ENCODE measurements at places on chromosomes 2 and 18.

GRCh38 chr18:46909497-46909896, 7.8 kb downstream of the PIAS2 start:
- DNase-seq: no peak

- no peak for DNase-seq
These were observed 28.1 kb downstream of the FAP start for GRCh38 chr2:162215162-162215561.

DNA sequence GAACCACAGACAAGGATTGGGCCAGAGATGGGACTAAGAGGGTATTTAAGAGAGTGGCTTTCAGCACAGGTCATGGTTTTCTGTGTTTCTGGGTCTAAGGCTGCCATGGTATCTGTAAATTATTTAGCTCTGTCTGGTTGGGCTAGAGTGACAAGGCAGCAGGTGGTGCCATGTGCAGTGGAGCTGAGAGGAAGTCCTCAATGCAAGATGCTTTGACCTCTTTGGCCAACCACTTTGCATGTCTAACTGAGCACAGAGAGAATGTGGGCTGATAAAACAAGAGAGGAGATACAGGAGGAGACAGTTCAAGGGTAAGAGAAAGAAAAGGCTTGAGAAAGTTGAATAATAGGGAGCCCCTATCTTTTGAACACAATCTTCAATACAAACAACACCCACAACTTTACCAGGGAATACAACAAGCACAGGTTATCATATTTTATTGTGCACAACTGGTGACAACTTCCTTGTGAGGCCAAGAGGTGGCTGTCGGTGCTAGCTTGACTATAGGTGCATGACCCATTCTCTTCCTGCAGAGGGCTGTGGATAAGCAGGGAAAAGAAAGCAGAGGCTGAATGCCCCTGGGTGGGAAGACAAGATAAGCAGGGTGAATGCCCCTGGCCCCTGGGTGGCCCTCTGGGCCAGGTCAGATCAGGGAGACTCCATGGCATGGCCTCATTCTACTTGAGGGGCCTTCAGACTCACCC, 12.3 kb downstream of the FLACC1 start:
- DNase-seq: no peak

- no peak for DNase-seq
These were observed 199.6 kb downstream of the MYCN start for GRCh38 chr2:16139663-16140615.

- DNase-seq: no peak
These were observed 3.8 kb downstream of the TCF4 start for GRCh38 chr18:55584201-55584600.

- no peak for DNase-seq
These were observed 40.1 kb upstream of the PTH2R start for GRCh38 chr2:208366215-208367127.

- no peak for DNase-seq
These were observed 28.7 kb upstream of the CCDC150 start for GRCh38 chr2:196610796-196611195.

GRCh38 chr2:98494699-98495098, 50.0 kb downstream of the INPP4A start:
- DNase-seq: no peak

GRCh38 chr18:567122-567521, 13.1 kb upstream of the CETN1 start:
- no peak for DNase-seq

DNA sequence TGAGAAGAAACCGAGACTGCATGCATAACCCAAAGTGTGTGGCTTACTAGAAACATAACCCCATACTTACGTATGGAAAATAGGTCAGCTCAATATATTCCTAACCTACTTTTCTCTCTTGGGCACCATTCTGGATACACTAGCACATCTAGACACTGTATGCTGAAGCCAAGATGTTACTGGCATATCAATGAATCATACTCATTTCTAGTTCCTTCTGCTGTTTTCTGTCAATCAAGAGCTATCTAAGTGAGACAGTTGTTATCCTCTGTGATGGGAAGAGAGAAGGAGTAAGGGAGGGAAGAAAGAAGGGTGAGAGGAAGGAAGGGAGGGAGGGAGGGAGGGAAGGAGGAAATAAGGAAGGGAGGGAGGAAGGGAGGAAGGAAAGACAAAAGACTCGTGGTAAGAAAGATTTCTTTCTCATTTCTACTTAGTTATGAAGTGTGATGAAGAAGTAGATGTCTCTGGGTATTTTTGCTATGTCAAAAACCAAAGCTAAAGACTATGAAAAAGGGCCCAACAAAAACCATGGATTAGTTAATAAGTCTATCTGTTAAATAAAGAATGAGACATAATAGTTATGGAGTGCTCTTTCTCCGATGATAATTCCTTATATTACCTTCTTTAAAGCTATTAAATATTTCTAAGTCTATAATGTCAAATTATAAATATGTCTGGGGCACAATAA, 248.4 kb downstream of the ZNF521 start:
- DNase-seq: no peak

DNA sequence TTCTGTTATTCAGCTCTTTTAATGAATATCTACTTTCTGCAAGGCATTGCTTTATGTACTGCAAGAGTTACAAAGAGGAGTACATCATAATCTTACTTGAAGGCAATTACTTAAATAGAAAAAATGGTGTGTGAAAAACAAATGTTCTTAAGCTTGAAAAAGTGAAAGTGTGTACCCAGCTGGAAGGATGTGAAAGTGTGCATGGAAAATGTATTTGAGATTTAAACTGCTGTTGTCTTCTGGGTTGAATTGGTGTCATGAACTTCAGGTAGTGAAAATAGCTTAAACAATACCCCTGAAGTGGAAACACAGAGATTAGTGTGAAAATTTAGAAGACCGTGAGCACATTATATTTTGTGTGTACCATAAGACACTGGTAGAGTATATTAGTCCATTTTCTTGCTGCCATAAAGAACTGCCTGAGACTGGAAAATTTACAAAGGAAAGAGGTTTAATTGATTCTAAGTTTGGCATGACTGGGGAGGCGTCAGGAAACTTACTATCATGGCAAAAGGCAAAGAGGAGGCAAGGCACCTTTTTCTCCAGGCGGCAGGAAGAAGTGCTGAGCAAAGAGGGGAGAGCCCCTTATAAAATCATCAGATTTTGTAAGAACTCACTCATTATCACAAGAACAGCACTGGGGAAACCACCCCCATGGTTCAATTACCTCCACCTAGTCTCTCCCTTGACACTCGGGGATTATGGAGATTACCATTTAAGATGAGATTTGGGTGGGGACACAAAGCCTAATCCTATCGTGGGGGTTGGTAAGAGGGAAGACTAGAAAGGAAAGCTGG, 38.8 kb downstream of the SCN2A start:
- DNase-seq: no peak

DNA sequence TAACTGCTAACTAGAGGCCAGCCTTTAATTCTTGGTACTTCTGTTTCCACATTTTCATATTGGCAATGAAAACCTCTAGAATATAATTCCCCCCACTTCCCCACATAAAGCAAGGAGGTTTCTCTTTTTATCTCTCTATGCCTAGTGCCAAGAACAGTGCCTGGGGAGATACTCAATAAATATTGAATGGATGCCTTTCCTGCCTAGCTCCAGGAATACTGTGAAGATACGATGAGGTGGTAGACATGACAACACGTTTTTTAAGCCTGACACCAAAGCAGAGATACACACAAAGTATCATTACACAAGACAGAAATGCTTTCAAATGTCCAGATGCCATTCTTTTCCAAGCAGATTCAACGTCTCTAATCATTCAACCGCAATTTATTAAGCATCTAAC, 535.5 kb downstream of the XIRP2 start:
- no peak for DNase-seq

GRCh38 chr2:46198164-46198883, 98.9 kb upstream of the EPAS1 start:
- no peak for DNase-seq

- no peak for DNase-seq
These were observed at the start of gene CFAP65 for GRCh38 chr2:219041252-219041651. Gene CFAP65 (minus strand): TSS chr2:219041516. CDS start chr2:219039048, 2,468 bp downstream.
